ENCODE measurements at places on chromosomes 2 and 18. TPM values are rescaled to one million over a fixed set of nuclear protein-coding genes. Genes with fewer than 3 reads are reported as not detected.

Gene APCDD1
- total RNA-seq = 14.1 TPM

DNA sequence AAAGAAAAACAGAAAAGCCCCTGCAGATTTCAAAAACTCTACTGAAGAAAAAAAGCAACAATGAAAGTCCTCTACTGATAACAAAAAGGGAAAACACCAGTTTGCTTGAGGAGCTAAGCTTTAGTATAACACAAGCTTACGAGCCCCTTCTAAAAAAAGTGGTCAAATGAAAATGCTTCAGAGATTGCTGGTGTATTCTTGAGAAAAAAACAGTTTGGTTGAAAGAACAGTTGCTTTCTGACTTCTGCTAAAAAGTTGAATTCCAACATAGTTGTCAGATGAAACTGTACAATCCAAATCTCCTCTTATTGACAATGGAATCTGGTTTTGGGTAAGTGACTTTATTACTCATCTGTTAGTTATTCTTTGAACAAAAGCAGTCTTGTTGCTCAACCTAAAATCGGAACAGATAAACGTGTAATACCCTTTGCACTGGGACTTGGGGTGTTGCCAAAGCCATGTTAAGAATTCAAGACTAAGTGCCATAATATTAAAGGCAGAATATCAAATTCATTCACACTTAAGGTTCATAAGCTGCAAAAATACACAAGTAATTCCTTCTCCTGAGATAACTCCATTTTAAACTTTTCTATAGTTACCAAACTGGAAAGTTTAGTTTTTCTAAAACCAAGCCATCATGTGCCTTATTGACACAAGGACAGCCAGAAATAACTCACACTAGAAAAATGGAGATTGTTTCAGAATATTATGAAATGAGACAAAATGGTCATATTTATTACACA is 45.3 kb upstream of the SPAG16 start:
- DNase-seq = no peak

DNA sequence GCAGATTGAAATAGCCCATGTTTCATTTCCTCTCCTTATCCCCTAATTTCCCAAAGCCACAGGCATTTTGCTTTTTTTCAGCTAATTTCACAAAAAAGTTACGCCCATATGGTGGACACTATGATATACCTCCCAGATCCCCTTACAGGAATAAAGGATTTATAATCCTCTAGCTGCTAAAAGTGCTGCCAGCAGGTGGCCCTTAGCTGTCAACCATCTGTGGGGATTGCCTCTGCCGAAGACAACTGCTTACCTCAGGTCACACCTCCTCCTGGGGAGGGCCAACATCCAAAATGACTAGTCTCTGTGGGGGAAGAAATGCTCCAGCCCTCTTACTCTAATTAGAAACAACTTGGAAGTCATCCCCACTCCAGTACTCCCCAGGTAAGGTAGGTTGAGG is 61.0 kb upstream of the EPB41L3 start:
- DNase-seq = no peak

DNA sequence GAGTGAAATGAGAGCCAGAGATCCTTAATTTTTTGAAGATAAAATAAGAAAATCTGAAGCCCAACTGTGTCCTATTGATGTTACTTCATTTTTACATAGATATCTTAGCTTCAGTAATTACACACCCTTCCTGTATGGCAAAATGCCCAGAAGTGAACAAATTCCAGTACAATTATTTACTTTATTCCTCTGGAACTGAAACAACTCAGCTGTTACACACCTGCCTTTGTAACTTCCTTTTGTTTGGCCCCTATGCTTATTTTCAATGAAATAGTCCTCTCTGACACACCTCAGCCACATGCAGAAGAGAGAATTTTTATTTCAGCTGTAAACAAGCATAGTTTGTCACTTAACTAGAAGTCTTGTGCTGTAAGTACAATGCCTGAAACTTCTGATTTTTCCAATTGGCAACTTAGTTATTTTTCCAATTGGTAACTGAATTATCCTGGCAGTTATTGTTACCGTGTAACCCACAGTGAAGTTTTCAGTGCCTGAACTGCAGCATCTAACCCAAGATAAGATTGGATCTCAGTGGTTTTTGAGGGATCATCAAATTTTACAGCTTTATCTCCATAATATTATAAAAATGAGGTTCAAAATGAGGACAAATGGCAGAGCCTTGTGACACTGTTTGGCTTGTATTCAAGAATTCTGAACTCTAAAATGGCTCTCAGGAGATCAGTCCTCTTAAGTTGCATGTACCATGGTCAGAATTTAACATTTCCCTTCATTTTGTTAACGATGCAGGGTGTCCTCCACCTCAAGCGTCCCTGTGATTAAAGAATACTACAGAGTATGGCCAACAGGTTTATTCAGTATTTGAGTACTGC is 82.6 kb downstream of the PKP4 start:
- no peak for DNase-seq

DNA sequence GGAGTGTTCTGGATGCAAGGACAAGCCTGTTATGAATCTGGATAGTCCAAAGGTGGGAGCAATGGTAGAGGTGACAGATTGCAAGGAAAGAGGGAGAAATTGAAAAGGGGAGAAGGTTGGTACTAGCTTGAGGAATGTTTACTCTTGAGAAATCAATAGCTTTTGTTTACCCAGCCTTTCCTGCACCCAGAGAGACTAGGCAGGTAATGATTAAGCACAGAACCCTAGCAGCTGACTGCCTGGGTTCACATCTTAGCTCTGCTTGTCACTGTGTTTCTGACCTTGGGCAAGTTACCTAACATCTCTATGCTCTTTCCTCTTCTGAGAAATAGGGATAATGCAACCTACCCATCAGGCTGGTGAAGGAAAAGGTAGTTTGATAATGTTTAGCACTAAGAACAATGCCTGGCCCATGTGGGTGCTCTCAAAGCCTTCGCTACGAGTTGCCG is 178.6 kb downstream of the MGAT5 start:
- no peak for DNase-seq

DNA sequence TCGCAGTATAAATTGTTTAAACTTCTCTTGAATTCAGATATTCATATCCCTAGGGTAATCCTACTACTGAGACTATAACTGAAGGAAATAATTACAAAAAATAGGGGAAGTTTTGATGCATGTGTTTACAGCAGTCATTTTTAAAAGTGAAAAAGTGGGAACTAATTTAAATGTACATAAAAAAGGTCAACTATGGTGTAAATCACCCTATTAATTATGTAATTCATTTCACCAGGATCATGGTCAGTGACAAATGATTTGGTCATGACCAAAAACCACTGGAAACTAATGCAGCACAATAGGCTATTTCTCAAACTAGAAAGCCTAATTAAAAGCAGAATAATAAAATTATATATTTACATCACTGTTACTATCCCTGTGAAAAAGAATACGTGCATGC is 5.0 kb upstream of the CNGA3 start:
- no peak for DNase-seq

GRCh38 chr2:112829961-112830681 is 6.5 kb downstream of the IL1B start:
- no peak for DNase-seq

GRCh38 chr2:239049421-239050251 is 201.8 kb downstream of the TWIST2 start:
- DNase-seq = no peak

GRCh38 chr18:76228716-76229115 is 266.3 kb downstream of the ZNF516 start:
- no peak for DNase-seq

DNA sequence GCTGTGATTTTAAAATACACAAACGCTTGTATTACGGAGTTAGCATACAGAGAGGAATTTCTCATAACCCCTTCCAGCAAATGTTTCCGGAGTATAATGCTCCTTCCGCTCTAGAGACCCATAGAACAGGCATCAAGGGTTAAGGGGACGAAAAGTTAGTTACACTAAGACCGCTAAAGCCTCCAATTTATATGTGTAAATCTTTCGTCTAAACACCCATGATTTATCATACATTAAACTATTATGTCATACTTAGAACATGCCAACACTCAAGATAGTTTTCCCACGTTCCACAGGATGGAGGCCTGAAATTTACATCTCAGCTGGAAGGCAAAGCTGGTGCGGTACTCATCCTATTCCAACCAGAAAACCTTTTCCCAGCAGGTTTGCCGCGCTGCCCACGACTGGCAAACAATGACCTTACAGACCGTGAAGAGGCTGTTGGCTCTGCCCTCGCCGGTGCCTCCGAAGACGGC is 650 bp downstream of the ORMDL1 start:
- no peak for DNase-seq

DNA sequence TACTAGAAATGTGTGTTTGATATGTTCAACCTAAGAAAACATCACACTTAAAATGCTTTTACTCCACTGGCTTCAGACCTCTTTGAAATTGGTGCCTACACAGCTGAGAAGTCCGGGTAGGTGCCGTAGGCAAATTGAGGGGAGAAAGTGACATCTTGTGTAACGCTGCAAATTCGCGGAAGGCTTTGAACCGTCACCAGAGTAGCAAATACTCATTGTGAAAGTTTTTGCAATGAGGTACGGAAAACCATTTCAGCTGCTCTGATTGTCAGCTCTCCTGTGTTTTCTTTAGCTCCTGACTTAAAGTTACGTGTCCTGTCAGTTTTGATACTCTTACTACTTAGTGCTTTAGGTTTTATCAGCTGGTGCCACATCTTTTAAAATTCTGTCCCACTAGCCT is 224.5 kb downstream of the FAM210A start:
- no peak for DNase-seq
